Bronchial epithelial cell (primary cell): ENCODE measurements at places on chromosomes 11 and 22.

DNA sequence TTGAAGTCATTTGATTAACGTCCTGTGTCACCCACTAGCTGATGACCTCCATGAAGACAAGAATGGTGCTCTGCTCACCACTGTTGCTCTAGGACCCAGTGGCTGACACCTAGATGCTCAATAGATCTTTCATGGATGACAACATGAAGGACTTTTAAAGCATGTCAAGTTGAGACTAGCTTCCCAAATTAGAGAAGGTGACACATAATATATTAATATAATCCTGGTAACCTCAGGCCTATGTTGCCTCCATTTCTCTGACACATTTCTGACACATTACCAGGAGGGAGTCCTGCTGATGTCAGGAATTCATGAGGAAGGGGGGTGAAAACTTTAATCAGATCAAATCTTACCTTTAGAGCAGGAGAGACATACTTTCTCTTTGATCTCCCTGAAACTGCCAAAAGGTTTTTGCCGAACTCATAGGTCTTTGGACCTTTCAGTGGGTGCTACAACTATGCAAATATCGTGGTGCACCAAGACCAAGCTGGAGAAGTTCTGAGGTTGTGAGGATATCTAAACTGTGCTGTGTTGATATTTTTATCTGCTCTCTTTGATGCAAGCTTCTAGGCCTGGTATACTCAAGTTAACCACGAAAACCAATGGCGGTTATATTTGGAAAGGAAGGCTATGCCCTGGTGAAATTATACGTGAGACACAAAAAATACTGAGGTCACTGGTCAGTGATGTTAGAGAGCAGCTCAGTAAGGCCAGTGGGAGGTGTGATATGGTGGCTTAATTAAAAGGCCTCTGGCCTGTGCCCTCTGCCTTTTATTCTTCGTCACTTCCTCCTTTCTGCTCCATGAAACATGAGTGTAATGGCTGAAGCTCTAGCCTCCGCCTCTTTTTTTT lies 13.2 kb upstream of the AMPD3 start:
- DNase-seq, result peak; percentile 43

- no peak for DNase-seq
Measured at GRCh38 chr11:74322667-74323066, 11.2 kb upstream of the P4HA3 start.

DNA sequence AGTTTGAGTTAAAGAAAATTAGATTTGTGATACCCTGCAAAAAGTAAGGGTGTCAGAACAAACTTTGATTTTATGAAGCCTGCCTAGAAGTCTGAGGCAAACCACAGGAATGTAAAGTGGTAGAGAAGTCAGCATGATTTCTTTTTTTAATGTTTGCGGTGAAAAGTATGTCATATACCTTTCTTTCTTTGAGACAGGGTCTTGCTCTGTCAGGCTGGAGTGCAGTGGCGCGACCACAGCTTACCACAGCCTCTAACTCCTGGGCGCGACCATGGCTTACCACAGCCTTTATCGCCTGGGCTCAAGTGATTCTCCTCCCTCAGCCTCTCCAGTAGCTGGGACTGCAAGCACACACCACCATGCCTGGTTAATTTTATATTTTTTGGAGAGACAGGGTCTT lies 4.7 kb downstream of the API5 start:
- DNase-seq, result peak; percentile 12

DNA sequence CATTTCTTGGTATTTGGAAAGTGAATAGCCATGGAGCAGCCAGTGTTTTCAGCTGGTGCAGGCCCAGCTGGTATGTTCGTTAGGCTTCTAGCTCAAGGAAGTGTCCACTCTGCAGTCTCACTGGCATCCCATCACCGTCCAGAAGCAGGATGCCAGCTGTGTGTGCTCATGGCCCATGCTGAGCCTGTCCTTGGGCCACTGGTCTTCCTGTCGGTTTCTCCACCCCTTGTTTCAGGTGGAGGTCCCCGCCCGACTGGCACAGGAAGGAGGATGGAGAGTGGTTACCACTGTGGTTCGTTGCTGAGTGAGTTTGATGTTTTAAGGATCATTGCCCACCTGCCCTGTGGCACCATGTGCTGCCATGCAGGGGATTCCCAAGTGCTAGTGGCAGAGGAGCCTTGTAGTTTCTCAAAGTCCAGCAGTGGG lies 63.7 kb downstream of the MED15 start:
- no peak for DNase-seq

- no peak for DNase-seq
Measured at GRCh38 chr11:77082838-77083565, 16.2 kb downstream of the CAPN5 start.

DNA sequence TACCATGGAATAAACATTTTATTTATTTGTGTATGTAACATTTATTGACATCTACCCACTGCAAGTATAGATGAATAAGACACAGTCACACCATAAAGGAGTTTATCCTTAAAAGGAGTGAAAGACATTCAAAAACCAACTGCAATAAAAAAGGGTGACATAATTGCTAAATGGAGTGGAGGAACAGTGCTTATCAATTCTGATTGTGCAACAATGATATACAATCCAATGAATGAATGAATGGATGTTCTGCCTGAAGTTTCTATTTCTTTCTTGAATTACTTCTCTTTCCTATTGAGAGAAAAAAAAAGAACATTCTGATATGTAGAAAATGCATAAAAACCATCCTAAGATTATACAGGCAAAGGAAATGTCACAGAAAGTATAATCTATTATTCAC lies 10.0 kb downstream of the MMP7 start:
- DNase-seq, result no peak

GRCh38 chr11:16299390-16299789 lies 57.0 kb downstream of the SOX6 start:
- no peak for DNase-seq

DNA sequence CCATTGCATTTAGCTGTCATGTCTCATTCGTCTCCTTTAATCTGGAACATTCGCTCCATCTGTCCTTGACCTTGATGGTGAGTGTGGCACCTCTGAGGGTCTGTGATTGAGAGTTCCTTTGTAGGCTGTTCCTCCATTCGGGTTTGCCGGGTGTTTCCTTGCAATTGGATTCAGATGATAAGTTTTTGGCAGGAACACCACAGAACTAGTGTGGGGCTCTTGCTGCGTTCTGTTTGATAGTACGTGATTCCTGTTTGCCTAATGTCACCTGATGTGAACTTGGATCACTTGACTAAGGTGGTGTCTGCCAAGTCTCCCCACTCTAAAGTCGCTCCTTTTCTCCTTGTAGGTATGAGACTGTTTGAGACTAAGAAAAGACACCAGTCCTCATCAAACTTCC lies 109.7 kb upstream of the TMEM45B start:
- no peak for DNase-seq

DNA sequence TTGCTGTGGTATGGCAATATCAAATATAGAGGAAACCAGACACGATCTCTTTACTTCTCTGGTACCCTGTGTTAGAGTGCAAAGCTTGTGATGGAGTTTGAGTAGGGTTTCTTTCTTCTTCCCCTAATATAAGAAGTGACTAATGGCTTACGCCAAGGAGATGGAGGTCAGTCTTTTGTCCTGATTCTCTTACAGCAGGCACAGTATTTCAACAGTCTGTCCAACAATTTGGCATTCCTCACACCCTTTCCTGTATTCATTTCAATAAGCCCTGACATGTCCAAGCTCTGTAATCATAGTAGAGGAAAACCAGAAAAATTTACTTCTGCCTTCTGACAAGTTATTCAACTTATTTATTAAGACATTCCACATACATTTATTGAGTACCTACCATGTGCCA lies 546.2 kb downstream of the TMEM135 start:
- DNase-seq, result peak; percentile 97

- DNase-seq, result no peak
Measured at GRCh38 chr22:49807780-49808708, 19.6 kb downstream of the BRD1 start.

GRCh38 chr22:41875531-41876270 lies 39.2 kb downstream of the SHISA8 start:
- no peak for DNase-seq

DNA sequence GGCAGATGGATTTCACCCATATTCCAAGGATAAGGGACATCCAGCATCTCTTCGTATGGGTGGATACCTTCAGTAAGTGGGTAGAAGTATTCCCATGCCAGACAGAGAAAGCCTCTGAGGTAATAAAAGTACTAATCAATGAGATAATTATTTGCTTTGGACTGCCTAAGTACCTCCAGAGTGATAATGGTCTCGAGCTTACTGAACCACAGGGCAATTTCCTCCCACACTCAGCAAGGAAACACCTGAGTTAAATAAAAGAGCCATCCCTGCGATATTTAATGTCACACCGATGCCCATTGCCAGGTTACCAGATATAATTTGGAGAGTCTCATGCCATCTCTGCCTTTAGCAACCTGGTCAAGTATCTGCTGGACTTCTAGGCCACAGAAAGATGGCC lies 70.6 kb upstream of the MPEG1 start:
- no peak for DNase-seq

- DNase-seq, result peak; percentile 44
Measured at GRCh38 chr11:95085117-95085816, 4.4 kb upstream of the ENDOD1 start.

DNA sequence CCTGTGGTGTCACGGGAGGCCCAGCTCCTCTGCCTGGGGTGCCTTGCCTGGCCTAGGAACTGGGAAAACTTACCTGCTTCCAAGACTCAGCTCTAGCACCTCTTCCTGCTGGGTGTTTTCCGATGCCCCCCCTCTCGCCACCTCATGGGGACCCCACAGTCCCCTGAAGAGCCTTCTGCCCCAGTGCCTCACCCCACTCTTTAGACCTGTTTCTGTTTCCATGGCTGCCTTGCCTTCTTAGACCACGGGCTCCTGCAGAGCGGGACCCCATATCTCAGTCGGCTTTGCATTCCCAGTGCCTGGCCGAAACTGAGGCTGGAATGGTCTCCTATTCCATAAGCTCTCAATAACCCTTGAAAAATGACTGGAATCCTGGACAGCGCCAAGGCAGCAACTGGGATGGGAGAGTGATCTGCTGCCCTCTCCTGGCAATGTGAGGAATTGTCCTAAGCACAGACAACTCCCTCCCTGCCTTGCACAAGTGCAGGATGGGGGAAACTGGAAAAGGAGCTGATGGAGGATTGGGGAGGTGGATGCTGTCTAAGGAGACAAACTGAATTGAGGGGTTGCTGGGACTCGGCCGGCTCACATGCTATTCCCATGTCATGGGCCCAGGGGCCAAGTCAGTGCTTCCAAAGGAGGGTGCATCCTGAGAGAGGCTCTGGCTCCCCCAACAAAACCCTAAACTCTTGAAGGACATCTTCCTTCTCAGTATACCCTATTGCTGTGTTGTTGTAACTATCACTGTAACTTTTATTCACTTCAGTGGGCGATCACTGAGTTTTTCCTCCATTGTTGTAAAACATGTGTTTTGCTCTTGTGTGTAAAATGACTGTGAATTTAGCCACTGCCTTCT lies 26.6 kb upstream of the IL17RA start:
- peak; percentile 60 for DNase-seq

GRCh38 chr22:38638728-38639127 lies 17.5 kb downstream of the FAM227A start:
- DNase-seq, result no peak

GRCh38 chr22:43053176-43053575 lies 36.0 kb downstream of the TTLL1 start:
- no peak for DNase-seq
